ENCODE measurements at places on chromosomes 2 and 18.

DNA sequence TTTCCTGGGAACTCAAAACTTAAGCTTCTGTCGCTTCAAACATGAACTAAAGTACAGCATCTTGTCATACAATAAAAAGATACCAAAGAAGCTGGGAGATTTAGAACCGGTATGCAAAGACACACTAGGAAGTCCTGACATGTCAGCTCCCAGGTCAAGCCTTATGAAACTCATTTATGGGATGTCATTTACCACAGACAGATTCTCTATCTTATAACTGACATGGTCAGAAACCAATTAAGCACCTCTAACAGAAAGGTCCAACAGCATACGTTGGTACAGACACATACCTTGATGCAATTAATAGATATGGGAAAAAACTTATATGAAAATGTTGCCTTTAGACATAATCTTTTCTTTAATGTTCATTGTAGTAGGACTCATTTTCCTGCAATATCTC is 169.0 kb downstream of the SRBD1 start:
- no peak for DNase-seq

DNA sequence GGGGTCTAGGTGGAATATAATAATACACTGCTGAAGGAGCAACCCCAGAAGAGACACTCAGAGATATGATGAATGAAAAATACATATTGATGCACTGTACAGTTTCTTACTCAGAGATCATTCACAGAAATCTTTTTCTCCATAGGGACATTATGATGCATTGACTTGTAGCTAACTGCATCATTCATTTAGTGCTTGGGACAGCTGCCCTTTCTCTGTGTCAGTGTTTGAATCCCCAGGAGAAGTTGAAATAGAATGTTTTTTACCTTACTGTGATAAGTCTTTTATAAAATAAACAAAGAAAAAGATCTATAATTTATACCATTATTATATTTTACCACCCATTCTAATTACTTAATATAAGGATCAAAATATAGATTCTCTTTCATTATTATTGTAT is 91.7 kb upstream of the DSEL start:
- no peak for DNase-seq

- DNase-seq = peak; percentile 77
Observed at GRCh38 chr18:49691177-49691608, 122.1 kb downstream of the ACAA2 start.

DNA sequence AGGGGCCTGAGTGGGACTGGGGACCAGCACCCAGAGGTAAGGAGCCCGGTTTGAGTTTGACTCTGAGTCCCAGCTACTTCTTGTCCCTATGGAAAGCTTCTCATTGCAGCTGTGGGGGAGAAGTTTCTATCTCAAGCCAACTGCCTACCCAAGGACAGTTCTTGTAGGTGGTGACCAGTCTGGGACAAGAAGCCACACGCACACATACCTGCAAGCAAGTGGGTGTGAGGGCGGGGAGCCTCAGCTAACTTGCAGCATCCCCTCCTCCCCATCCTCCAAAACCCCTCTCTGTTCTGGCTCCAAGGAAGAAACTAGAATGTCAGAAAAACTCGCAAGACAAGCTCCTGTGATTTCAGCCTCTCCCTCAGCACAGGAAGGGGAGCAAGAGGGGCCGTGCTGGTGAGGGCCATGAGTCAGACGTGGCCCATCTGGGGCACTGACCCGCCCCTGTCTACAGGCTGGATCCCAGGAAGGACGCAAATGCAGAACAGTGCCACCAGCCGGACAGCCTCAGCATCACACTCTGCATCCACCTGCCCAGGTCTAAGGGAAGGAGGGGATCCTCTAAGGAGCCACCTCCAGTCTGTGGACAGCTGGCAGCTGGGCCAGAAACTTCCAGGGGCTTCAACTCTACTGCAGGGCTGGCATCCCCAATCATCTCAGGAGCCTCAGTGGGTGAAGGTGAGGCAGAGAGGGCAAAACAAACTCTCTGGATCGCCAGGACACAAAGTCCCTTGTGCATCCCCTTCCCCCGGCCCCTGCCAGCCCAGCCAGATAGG is 103.4 kb downstream of the TNS1 start:
- DNase-seq = peak; percentile 52

GRCh38 chr2:119674711-119675500 is 4.1 kb upstream of the TMEM177 start:
- DNase-seq = no peak

Measured in fibroblast of skin of left quadriceps (primary cell).